Activated T-cell treated with anti-CD3 and anti-CD28 coated beads, Interleukin-2, amount 50 U/mL, for 72 hours (primary cell): ENCODE measurements at places on chromosomes 1 and 21. TPM values are rescaled to one million over a fixed set of nuclear protein-coding genes. Genes with fewer than 3 reads are reported as not detected.

DNA sequence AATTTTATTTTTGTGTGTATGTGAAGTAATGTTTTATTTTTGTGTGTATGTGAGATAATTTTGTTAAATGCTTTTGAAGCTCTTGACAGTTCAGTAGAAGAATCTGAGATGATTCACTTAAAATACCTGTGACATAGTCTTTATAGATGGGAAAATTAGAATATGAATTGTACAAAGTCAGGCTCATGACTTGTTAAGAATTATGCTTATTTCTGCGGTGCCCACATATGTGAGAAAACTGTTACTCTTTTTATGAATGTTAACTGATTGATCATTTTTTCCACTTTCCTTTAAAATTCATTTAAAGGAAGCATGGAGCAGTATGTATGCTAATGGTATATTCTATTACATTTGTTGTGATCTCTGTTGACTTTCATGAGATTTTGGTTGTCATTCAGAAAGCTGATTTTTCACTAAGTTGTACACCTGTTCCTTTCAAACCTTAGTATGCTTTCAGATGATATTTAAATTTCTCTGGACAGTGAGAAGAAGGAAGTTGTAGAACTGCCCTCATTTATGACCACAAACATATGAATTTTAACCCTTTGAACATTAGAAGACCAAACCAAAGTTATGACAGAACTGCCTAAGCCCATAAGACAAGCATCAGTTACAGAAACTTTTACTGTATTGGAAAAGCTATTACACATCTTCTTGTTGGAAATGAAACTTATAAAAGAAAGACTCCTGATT, 110.1 kb downstream of the POU2F1 start:
- DNase-seq = no peak
- H3K27me3 ChIP-seq = no peaks in the 10 kb centered on the region
- no peak overlapping the region for H3K4me3 ChIP-seq
- peaks cover 6% of the 10 kb centered on the region for H3K36me3 ChIP-seq

- DNase-seq = no peak
- H3K27me3 ChIP-seq = no peaks in the 10 kb centered on the region
- H3K27ac ChIP-seq = no peak overlapping the region
- no peaks in the 10 kb centered on the region for H3K4me1 ChIP-seq
- H3K36me3 ChIP-seq = no peaks in the 10 kb centered on the region
These were observed 186.8 kb downstream of the LTN1 start for GRCh38 chr21:28805885-28806284.

DNA sequence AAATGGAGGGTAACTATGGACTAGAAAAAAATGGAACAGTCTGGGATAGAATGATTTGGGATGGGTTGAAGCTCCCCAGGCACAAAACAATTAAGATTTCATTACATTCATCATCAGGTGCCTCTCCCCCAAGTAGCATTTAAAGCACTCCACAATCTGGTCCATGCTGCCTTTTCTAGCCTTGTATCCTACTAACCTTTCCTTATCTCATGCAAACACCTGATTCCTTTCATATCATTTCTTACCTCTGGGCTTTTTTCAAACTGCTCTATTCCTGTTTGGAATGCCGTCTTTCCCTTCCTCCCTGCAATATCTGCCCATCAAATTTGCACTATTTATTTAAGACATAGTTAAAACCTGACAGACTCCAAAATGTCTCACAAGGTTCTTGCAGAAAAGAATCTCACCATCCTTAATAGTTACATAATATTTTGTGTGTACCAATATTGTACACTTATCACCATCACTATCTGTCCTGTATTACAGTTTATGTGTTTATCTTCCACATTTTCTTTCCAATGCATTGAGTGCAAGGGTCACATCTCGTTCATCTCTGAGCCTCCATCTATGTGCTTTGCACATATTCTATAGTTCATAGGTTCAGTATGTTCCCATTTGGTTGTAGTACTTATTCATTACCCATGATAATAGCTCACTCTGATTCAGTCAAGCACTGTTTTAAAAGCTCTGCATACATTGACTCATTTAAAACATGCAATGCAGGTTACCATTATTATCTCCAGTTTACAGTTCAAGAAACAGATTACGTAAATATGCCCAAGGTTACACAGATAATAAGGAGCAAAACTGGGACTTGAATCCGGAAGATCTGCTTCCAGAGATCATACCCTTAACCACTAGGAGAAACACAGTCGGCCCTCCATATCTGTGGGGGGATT, 16.1 kb upstream of the SHCBP1L start:
- H3K36me3 ChIP-seq = no peaks in the 10 kb centered on the region
- no peak overlapping the region for H3K4me3 ChIP-seq
- no peaks in the 10 kb centered on the region for H3K4me1 ChIP-seq

GRCh38 chr1:58829866-58830265, 46.0 kb upstream of the JUN start:
- no peak for DNase-seq
- no peaks in the 10 kb centered on the region for H3K4me1 ChIP-seq
- no peaks in the 10 kb centered on the region for H3K27me3 ChIP-seq
- H3K4me3 ChIP-seq = no peak overlapping the region

GRCh38 chr1:176529395-176530090, 66.6 kb downstream of the PAPPA2 start:
- H3K27me3 ChIP-seq = no peaks in the 10 kb centered on the region
- H3K36me3 ChIP-seq = no peaks in the 10 kb centered on the region

DNA sequence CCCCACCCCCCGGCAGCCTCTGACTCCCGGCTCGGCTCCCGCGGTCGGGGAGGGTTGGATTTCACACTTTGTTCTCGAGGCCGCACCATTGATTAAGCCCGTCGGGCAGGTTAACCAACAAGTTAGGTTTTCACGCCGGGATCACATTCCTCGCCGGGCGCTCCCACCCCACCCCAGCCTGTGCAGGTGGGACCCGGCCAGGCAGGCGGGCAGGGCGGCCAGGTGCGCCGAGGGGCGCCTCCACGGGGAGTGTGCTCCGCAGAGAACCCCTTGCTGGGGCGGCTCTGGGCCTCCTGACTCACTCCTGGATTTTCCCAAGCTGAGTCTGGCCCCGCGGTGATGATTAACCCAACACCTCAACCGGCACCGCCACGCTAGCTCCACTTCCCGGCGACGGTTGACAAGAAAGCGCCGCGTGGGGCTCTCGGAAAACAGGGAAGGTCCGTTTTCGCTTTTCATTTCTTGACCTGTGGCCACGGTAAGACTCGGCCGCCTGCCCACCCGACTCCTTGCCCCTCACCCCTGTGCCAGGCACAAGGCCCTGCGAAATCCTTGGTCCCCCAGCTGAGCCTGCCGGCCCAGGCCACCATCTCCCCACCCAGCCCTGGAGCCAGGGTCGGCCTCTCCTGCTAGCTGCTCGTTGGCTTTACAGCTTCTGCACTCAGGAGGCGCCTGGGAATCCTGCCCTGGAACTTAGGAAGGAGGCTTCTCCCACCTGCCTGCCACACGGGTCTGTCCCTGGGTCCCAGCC, 8.8 kb upstream of the TTLL10 start:
- no peaks in the 10 kb centered on the region for H3K36me3 ChIP-seq
- H3K4me1 ChIP-seq = peaks cover under 1% of the 10 kb centered on the region
- H3K27ac ChIP-seq = no peak overlapping the region
- DNase-seq = no peak
- H3K4me3 ChIP-seq = no peak overlapping the region
- peaks cover under 1% of the 10 kb centered on the region for H3K27me3 ChIP-seq

SPATA46 gene
- total RNA-seq = not detected
